Nephron progenitor cell (in vitro differentiated cells): ENCODE measurements at places on chromosomes 2 and 18.

DNA sequence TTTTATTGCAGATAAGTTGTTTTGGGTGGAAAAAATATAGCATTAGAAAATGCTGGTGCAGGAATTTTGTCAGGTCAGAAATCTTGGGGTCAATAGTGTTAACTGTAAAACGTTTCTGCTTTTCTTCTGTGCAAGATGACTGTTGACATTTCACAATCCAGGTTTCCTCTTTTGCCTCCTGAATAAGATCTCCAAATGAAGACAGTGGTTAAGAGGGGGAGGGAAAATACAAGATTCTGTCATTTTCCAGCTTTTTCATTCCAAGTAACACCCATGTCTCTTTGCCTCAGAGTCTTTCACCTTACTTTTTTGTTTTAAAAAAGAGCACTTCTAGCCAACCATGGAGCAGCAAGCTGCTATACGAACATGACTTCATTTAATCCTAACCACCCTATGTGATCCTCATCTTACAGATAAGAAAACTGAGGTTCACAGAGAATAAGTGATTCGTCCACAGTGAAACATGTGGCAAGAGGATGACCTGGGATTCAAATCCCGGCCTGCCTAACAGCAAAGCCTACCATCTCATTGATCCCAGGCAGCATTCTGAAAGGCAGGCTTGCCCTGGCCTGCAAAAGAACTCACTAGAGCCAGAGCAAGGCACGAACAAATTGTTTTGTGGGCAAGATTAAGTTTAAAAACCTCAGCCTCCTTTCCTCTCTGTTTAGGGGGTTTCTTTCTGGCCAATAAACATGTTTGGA, 3.0 kb downstream of the PLEK start:
- DNase-seq, result no peak

DNA sequence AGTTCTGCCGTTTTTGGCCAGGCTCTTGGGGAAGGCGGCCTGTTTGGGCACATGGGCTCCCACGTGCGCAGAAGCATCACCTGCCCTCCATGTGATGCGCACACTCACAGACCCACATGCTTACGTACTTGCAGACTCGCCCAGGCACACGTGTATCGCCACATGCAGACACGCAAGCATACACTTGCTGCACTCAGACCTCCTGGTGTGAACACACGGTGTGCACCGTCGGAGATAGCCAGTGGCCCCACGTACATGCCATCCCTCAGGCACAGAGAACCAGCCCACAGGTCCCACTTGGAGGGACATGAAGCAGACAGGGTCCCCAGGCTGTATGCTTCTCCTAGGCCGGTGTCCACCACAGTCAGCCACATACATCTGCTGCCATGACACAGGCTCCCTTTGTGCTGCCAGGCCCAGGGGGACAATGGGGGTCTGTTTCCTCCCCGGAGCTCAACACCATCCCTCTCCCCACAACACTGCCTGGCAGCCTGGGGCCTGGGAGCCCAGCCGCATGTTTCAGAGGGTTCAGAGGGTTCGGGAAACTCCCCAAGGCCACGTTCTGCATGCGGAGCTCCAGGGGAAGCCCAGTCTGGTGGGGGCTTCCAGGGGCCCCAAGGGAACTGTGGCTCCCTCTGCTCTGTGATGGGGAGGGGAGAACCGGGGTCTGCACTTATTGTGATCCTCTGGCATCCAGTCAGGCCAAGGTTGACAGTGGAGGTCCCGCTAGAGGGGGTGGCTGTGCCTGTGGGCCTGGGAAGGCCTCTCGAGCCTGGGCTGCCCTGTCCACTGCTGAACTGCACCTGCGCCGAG, 208.1 kb upstream of the HAAO start:
- no peak for DNase-seq

DNA sequence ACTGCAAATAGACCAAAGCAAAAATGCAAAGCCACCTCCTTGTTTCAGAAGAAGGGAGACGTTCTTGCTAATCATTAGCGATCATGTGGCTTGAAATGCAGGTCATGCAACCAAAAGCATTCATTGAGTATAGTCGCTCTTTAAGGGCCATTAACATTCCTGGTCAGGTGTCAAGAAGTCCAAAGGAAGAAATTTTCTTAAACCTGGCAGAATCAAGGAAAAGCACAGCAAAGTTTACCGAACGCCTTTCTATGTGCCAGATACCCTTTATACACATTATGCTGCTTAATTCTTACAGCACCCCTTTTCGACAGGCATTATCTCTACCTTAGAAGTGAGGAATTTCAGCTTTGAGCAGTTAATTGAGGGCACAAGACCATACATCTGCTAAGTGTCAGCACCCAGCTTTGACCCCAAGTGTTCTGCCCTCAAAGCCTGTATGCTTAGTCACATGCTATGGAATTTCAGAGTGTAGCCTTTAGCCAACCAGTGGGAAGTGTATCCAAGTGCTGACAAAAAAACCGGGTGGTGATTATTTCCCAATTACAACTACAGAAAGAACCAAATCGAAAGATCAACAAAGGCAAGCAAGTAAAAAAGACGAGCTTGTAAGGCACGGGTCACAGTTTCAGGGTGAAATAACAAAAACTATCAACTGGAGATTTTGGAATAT, 70.8 kb downstream of the EPHA4 start:
- DNase-seq, result no peak

GRCh38 chr2:232261776-232262175, 116.8 kb upstream of the ALPP start:
- DNase-seq, result no peak
